IMR-90 (cell line): ENCODE measurements at places on chromosomes 5 and 9. TPM values are rescaled to one million over a fixed set of nuclear protein-coding genes. Genes with fewer than 3 reads are reported as not detected.

RELL2 gene
- 2.2 TPM in 2 replicates for total RNA-seq

DNA sequence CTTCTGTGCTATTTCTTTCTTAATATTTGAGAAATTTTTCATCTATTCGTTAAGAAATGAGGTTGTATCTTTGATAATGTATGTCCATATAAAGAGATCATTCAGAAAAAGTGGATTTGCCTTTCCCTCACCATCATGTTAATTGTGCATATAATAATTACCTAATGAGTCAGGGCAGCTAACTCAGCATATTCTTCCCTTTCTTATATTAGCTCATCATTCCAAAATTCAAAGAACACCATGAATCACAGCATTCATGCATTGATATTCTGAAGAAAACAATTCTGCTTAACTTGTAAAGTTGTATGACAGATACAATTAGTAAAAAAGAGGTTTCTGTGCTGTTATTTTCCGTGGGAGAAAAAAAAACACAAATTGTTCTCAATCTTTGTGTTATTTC is 630.6 kb downstream of the TLE1 start:
- H3K4me3 ChIP-seq, result no peak overlapping the region
- no peaks in the 10 kb centered on the region for H3K27me3 ChIP-seq
- DNase-seq, result no peak
- H3K27ac ChIP-seq, result no peak overlapping the region
- no peaks in the 10 kb centered on the region for H3K4me1 ChIP-seq
- H3K36me3 ChIP-seq, result no peaks in the 10 kb centered on the region

C5orf52 gene
- total RNA-seq, result not detected in 2 replicates

DNA sequence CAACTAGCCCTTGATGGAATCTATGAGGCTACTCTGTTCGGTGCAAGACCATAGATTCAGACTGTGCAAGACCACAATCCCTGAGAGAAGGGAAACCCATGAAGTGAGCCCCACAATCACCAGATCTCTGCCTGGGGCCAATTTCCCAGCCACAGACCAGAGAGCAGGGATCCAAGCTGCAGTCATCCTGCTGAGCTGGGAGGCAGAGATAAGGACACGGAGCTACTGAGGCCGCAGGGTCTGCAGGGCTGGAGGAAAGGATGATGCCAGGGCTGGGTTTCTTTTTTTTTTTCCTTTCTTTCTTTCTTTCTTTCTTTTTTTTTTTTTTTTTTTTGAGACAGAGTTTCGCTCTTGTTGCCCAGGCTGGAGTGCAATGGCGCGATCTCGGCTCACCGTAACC is 47.7 kb upstream of the FUBP3 start:
- peaks cover 73% of the 10 kb centered on the region for H3K27me3 ChIP-seq
- H3K36me3 ChIP-seq, result no peaks in the 10 kb centered on the region
- DNase-seq, result no peak
- H3K4me1 ChIP-seq, result no peaks in the 10 kb centered on the region; the same call in 1 of the 2 replicates
- H3K27ac ChIP-seq, result no peak overlapping the region

- DNase-seq, result peak; percentile 16
- no peak overlapping the region for H3K4me3 ChIP-seq
- peaks cover 20% of the 10 kb centered on the region for H3K27me3 ChIP-seq
- H3K27ac ChIP-seq, result no peak overlapping the region
- no peaks in the 10 kb centered on the region for H3K36me3 ChIP-seq
Observed at GRCh38 chr9:109652971-109653370, 127.0 kb upstream of the PALM2AKAP2 start.

DNA sequence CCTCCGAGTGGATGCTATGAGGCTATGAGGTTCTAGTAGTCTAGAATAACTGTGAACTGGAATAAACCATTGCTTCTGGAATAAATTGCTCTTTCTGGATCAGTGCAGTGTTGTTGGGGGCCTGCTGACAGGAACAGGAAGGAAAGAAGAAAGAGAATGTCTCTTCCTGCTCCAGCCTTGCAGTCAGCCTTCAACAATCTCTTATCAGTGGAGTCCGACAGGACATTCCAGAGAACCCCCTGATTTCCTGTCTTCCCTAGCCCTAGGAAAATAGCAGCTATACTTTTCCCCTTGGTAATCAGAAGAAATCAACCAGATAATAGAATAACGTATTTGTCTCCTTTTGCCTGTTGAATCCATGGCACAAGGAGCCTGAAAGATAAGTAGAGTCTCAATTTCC is 55.4 kb downstream of the WDR36 start:
- no peaks in the 10 kb centered on the region for H3K4me1 ChIP-seq
- no peak overlapping the region for H3K27ac ChIP-seq
- no peaks in the 10 kb centered on the region for H3K27me3 ChIP-seq
- H3K36me3 ChIP-seq, result no peaks in the 10 kb centered on the region
- no peak overlapping the region for H3K4me3 ChIP-seq

- no peak overlapping the region for H3K27ac ChIP-seq
- no peak overlapping the region for H3K4me3 ChIP-seq
- peaks cover 4% of the 10 kb centered on the region for H3K4me1 ChIP-seq
- peak; percentile 84 for DNase-seq
Observed at GRCh38 chr5:164335837-164336236, 830.4 kb downstream of the MAT2B start.

BNIP1 gene
- total RNA-seq, result 29.2 and 35.3 TPM in 2 replicates

DNA sequence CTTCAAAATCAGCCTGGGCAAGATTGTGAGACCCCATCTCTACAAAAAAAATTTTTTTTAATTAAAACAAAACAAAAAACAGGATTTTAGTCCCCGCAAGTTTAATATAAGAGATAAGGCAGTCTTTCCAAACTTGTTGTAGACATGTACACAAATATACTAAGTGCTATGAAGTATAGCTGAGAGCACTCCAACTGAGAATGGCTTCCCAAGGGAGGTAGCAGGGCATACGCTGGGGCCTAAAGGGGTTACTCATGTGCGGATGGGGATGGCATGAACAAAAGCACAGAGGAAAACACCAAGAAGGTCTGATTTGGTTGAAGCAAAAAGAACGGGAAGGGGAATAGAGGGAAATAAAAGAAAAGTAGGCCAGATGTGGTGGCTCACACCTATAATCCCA is 21.1 kb downstream of the SAR1B start:
- no peak overlapping the region for H3K27ac ChIP-seq
- H3K36me3 ChIP-seq, result peaks cover 34% of the 10 kb centered on the region
- peaks cover 2% of the 10 kb centered on the region; the same call in 1 of the 2 replicates for H3K4me1 ChIP-seq
- DNase-seq, result no peak

- no peaks in the 10 kb centered on the region for H3K36me3 ChIP-seq
- DNase-seq, result no peak
- no peaks in the 10 kb centered on the region for H3K4me1 ChIP-seq
- no peak overlapping the region for H3K4me3 ChIP-seq
- H3K27ac ChIP-seq, result no peak overlapping the region
Observed at GRCh38 chr5:168151041-168151440, 140.4 kb upstream of the WWC1 start.

SLC27A6 gene
- total RNA-seq, result under 0.01 and 0.28 TPM in 2 replicates

LCN10 gene
- total RNA-seq, result not detected in 2 replicates

DNA sequence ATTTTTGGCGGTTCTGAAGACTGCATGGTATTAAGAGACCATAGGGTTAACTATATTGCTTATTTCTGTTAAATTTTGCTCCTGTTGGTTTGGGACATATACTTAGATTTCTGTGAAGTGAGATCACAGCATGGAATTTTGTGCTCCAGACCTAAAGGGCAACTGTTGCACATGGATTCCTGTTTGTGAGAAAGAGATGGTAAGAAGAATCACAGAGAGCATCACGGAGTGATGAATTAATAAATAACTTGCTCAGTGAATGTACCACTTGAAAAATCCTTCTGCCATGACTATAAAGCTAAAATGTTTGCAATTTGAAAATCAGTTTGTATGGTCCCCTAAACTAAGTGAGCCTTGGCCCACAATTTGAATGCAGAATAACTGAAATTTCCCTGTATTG is 4.5 kb downstream of the PSAT1 start:
- peaks cover 27% of the 10 kb centered on the region for H3K36me3 ChIP-seq
- H3K4me3 ChIP-seq, result no peak overlapping the region
- no peak overlapping the region for H3K27ac ChIP-seq

DNA sequence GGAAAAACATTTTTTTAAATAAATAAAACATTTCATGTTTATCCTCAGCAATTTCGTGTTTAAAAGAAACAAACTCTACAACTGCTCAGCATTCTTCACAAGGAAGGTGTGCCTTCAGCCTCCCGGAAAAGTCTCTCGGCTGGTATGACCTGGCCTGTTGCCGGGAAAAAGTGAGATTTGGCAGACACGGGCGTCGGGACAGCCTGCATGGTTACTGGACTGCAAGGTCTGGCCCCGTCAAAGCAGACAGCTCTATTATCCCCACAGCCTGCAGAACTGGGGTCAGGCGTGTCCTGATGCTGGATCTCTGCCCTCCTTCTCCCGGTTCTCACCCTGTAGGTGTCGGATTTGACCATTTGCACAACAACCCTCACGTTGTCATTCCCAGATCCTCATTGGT is 120.3 kb upstream of the SPATA31C2 start:
- H3K27me3 ChIP-seq, result no peaks in the 10 kb centered on the region; the same call in 1 of the 2 replicates
- H3K27ac ChIP-seq, result no peak overlapping the region
- no peak for DNase-seq
- H3K4me1 ChIP-seq, result peaks cover 5% of the 10 kb centered on the region
- H3K4me3 ChIP-seq, result no peak overlapping the region

- H3K4me3 ChIP-seq, result no peak overlapping the region
- no peaks in the 10 kb centered on the region for H3K4me1 ChIP-seq
- no peaks in the 10 kb centered on the region for H3K36me3 ChIP-seq
- no peaks in the 10 kb centered on the region for H3K27me3 ChIP-seq
- peak; percentile 3 for DNase-seq
Observed at GRCh38 chr5:114447084-114447773, 85.4 kb downstream of the KCNN2 start.

- H3K4me3 ChIP-seq, result no peak overlapping the region
- peaks cover 11% of the 10 kb centered on the region for H3K4me1 ChIP-seq
- DNase-seq, result peak; percentile 52
- no peaks in the 10 kb centered on the region for H3K27me3 ChIP-seq
Observed at GRCh38 chr5:110917161-110917875, 154.2 kb upstream of the TSLP start.

- peak; percentile 53 for DNase-seq
- no peak overlapping the region for H3K27ac ChIP-seq
- H3K4me1 ChIP-seq, result peaks cover 23% of the 10 kb centered on the region
- H3K27me3 ChIP-seq, result no peaks in the 10 kb centered on the region
- no peak overlapping the region for H3K4me3 ChIP-seq
Observed at GRCh38 chr5:139639619-139640380, 8.3 kb upstream of the CXXC5 start.

DNA sequence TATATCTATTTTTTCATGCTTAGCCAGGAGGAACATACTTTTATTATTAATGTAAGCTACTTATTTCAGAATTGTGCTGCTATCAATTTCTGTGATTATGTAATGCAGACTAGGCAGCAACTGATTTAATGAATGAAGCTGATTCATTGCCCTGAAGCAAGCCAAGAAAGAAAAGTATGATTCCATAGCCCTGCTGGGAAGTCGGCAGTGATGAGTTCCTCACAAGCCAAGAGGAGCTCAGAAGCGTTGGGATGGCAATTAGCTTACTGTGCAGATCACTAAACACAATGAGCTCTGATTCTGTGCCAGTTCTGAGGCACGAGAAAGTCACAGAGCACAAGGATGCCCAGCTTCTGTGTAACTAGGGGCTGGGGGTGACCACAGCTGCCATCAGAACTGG is 254.3 kb upstream of the KLF9 start:
- H3K36me3 ChIP-seq, result no peaks in the 10 kb centered on the region
- no peak overlapping the region for H3K27ac ChIP-seq
- DNase-seq, result no peak
- no peaks in the 10 kb centered on the region; the same call in 1 of the 2 replicates for H3K27me3 ChIP-seq
- no peak overlapping the region for H3K4me3 ChIP-seq
- no peaks in the 10 kb centered on the region for H3K4me1 ChIP-seq

CAVIN4 gene
- 2.2 and 4.2 TPM in 2 replicates for total RNA-seq

GRCh38 chr9:130731355-130731754 is 37.8 kb downstream of the EXOSC2 start:
- H3K36me3 ChIP-seq, result no peaks in the 10 kb centered on the region
- DNase-seq, result no peak
- H3K4me3 ChIP-seq, result no peak overlapping the region
- peaks cover 6% of the 10 kb centered on the region for H3K4me1 ChIP-seq
- H3K27ac ChIP-seq, result no peak overlapping the region
- no peaks in the 10 kb centered on the region for H3K27me3 ChIP-seq

- no peak for DNase-seq
- H3K4me1 ChIP-seq, result no peaks in the 10 kb centered on the region
- H3K36me3 ChIP-seq, result peaks cover 19% of the 10 kb centered on the region
- no peaks in the 10 kb centered on the region for H3K27me3 ChIP-seq
- no peak overlapping the region for H3K4me3 ChIP-seq
Observed at GRCh38 chr9:97907046-97907445, 15.3 kb downstream of the TRMO start.

MAP1B gene
- 183 and 212 TPM in 2 replicates for total RNA-seq

GRCh38 chr9:129254566-129255287 is 76.7 kb upstream of the IER5L start:
- H3K36me3 ChIP-seq, result no peaks in the 10 kb centered on the region
- H3K4me3 ChIP-seq, result no peak overlapping the region
- no peak for DNase-seq
- H3K4me1 ChIP-seq, result peaks cover 5% of the 10 kb centered on the region; the same call in 1 of the 2 replicates

GRCh38 chr9:38183994-38184568 is 115.1 kb upstream of the SHB start:
- H3K27ac ChIP-seq, result no peak overlapping the region
- H3K36me3 ChIP-seq, result no peaks in the 10 kb centered on the region
- H3K4me3 ChIP-seq, result no peak overlapping the region
- peaks cover 12% of the 10 kb centered on the region for H3K27me3 ChIP-seq

GRCh38 chr9:4923580-4924544 is 61.2 kb upstream of the JAK2 start:
- no peaks in the 10 kb centered on the region for H3K4me1 ChIP-seq
- H3K27ac ChIP-seq, result no peak overlapping the region
- H3K4me3 ChIP-seq, result no peak overlapping the region
- DNase-seq, result peak; percentile 44
- H3K27me3 ChIP-seq, result peaks cover 2% of the 10 kb centered on the region; the same call in 1 of the 2 replicates

- peaks cover 3% of the 10 kb centered on the region; the same call in 1 of the 2 replicates for H3K27me3 ChIP-seq
- H3K36me3 ChIP-seq, result no peaks in the 10 kb centered on the region
- H3K4me3 ChIP-seq, result no peak overlapping the region
- H3K27ac ChIP-seq, result no peak overlapping the region
Observed at GRCh38 chr5:72074251-72074650, 33.0 kb upstream of the MAP1B start.

GRCh38 chr5:135053278-135053677 is 19.2 kb upstream of the PITX1 start:
- peaks cover 30% of the 10 kb centered on the region for H3K27me3 ChIP-seq
- no peak for DNase-seq
- no peaks in the 10 kb centered on the region for H3K36me3 ChIP-seq
- H3K4me3 ChIP-seq, result no peak overlapping the region
- H3K4me1 ChIP-seq, result peaks cover 12% of the 10 kb centered on the region; the same call in 1 of the 2 replicates
